Stimulated activated CD4-positive, alpha-beta T cell treated with anti-CD3 and anti-CD28 coated beads, TNF-alpha, amount 100 ng/mL, for 1 hour (primary cell): ENCODE measurements at places on chromosomes 4 and X.

GRCh38 chrX:107429090-107429489, 20.4 kb upstream of the FRMPD3 start:
- no peak for DNase-seq

GRCh38 chr4:162151850-162152249, 11.9 kb downstream of the FSTL5 start:
- no peak for DNase-seq

- DNase-seq, result no peak
Observed at GRCh38 chrX:108348525-108348924, 89.7 kb downstream of the COL4A6 start.

GRCh38 chrX:18676050-18676449, 4.1 kb upstream of the RS1 start:
- DNase-seq, result no peak

GRCh38 chr4:66829310-66829709, 716.0 kb downstream of the CENPC start:
- DNase-seq, result no peak

DNA sequence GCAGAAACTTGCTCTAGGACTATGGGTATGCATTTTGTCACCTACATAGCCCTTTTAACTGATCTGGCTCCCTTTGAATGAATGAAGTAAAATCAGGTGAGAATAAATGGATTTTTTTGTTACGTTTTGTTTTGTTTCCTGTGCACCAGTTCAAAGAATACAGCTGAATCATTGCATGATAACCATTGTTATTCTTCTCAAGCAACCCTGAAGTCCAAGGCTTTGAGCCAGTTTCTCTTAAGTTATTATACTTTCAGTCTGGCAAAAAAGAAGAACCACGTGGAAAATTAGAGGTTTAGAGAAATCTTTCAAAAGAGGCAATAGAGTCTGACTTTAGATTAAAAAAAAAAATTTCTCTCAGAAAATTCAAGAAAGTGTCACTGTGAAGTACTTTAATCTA, 398.6 kb upstream of the TECRL start:
- DNase-seq, result no peak

DNA sequence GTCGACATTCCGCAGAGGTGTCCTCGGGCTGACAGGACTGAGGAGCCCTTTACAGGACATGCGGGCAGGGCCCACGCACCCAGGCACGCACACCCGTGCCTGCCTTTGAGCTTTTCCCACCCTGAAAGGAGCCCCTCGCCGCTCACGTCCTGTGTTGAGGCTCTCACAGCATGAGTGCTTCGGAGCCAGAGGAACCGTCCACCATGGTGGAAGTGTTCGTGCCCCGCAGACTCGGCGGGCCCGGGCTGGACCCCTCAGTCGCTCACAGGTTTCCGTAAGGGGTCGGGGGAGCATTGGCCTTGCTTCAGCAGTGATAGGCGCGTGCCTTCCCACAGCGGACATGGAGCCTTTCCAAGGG, 36.9 kb downstream of the PIGG start:
- DNase-seq, result no peak

GRCh38 chr4:76376534-76376933, 44.4 kb downstream of the CCDC158 start:
- DNase-seq, result no peak

GRCh38 chr4:27819246-27819645, 958.6 kb downstream of the STIM2 start:
- DNase-seq, result no peak

GRCh38 chr4:110920990-110921389, 298.1 kb upstream of the PITX2 start:
- no peak for DNase-seq

DNA sequence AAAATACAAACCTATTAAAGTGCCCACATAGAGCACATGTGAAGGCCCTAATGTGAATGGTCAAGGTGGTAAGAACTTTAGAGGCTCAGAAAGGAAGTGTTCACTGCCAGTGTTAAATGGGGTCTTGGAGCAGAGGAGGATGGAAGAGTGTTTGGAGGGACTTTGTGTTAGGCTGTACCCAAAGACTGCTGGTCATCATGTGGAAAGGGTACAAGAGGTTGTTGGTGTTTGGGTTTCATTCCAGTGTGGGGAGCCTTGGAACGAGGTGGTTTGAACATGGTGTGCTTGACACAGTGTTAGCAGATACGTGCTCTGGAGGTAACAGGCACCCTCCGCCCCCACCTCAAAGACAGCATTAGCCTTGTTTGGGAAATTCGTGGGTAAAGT, 73.1 kb downstream of the RAPGEF2 start:
- no peak for DNase-seq

GRCh38 chr4:99052902-99053301, 35.7 kb downstream of the ADH5 start:
- DNase-seq, result no peak

GRCh38 chrX:102765217-102765616, 44.7 kb downstream of the GPRASP3 start:
- DNase-seq, result no peak

DNA sequence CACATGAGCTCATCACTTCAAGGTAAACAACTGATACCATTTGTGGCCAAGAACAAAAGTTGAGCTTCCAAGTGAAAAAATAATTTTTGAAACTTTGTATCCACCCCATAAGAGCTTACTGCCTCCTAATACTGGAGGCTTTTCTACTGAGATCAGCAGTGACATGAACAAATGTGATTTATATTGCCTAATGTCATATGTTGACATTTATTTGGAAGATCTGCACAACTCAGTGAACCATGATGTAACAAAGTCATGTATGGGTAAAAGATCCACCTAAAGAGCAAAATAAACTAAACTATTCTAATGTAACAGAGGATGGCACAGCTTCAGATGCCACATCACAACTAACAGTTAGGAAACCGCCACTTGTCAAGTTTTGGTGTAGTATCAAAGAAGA, 65.8 kb downstream of the AFAP1 start:
- DNase-seq, result no peak

DNA sequence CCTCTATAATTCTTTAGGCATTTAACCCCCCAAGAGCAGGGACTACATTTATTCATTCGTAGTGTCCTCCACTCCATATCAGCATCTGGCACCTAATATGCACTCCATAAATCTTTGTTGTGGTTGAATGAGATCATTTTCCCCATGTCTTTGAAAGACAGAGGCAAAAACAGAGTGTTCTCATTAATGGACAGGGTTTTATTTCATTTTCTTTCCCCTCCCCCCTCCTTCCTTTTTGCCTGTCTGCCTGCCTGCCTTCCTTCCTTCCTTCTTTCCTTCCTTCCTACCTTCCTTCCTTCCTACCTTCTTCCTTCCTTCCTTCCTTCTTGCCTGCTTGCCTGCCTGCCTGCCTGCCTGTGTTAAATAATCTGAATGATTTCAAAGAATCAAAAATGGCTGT, 83.2 kb downstream of the SHROOM3 start:
- DNase-seq, result no peak

GRCh38 chr4:105594099-105595010, 41.9 kb downstream of the ARHGEF38 start:
- DNase-seq, result no peak

DNA sequence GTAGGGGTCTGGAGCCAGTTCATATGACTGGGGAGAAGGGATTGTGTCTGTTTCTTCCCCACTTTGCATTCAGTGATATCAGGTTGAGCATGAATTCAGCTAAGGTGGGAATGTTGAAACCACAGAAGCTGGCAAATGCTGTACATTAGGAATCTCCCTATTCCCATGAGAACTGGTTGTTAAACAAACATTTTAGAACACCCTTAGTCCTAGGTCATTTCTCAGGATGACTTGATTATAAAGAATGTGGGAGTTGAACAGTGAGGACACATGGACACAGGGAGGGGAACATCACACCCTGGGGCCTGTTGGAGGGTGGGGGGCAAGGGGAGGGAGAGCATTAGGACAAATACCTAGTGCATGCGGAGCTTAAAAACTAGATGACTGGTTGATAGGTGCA, 62.6 kb upstream of the LIMCH1 start:
- no peak for DNase-seq

GRCh38 chrX:130109429-130110378, 593 bp downstream of the ELF4 start:
- DNase-seq, result no peak

DNA sequence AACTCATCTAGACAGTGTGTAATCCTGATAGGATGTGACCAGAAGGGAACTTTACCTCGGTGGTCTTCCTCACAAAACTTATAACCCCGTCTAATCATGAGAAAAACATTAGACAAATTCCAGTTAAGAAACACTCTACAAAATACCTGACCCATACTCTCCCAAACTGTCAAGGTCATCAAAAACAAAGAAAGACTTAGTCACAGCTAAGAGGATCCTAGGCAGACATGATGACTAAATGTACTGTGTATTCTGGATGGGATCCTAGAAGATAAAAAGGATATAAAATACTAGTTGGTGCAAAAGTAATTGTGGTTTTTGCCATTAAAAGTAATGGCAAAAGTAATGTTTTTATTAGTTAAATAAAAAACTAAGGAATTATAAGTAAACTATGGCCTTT, 81.6 kb downstream of the DTHD1 start:
- DNase-seq, result no peak

- no peak for DNase-seq
Observed at GRCh38 chr4:70788733-70789132, 51.0 kb downstream of the GRSF1 start.

DNA sequence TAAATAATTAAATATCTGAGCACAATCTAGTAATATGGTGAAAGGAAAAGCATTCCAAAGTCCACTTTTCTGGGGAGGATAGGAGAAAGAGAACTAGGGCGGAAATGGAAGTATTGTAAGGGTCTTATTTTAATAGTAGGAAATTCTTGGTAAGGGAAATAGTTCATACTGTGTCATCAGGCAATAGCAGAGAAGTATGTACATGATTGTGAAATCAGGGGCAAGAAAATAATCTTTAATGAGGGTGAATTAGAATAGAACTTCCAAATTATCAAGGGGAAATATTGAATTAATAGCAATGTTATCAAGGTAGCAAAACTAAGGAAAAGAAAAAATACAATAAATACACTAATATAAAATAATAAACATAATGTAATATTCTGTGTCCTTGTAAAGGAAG, 14.8 kb downstream of the GIMD1 start:
- DNase-seq, result no peak

DNA sequence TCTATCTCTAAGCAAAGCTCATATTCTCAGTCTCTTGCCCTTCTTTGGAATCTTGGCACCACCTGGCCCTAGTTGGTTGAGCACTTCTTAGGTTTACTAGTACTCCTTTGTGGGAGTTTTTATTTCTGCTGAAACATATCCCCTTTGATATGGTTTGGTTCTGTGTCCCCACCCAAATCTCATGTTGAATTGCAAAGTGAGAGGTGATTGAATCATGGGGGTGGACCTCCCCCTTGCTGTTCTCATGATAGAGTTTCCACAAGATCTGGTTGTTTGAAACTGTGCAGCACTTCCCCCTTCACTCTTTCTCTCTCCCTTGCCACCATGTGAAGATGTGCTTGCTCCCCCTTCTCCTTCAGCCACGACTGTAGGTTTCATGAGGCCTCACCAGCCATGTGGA, 22.2 kb upstream of the SYNPO2 start:
- no peak for DNase-seq

DNA sequence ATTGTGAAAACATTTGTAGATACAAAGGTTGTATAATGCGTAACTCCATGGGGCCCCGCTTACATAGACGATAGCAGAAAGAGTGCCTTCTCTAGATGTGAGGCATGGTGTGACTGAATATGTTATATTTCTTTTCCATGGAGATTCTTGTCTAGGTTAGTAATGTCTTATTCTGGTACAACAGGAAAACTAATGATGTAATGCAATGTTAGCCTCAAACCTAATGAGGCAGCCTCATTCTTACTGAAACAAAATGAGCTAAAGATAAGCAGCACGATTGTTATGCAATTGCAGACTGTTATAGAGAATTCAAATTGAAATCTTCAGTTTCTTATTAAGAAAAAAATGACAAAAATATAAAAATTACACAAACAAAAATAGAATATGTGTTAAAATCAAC, 171.1 kb upstream of the ANKRD50 start:
- no peak for DNase-seq

DNA sequence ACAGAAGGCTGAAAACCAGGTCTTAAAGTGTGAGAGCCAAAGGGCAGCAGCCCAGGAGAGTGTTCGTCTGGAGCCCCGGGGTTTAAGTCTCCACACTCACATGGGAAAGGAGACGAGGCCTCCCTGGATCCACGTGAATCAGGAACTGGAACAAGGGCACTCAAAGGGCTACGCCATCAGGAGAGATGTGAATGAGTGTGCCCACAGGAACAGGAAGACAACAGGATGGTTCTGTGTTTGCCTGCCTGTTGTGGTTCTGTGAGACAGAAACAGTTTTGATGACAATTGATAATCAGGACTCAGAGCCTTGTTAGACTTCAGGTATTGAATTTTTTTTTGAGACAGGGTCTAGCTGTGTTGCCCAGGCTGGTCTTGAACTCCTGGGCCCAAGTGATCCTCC, 4.9 kb upstream of the CTBP1 start:
- DNase-seq, result no peak

DNA sequence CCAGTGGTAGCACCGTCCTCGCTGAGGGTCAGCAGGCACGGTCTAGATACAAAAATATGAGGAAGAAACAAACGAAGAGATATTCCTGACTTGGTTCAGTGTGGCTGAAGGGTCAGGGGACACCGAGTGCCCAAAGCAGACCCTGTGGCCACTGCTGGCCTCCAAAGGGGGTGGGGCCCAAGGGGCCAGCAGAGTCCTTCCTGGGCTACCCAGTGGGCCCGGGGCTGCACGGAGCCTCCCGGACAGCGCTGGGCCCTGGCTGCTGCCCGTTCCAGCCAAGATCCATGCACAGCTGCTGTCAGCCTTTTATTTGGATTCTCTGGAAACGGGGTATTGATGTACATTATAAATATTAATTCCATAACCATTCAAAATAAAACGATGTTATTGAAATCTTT, 20.4 kb downstream of the NELFA start:
- no peak for DNase-seq

GRCh38 chr4:110058677-110059076, 139.7 kb downstream of the ELOVL6 start:
- DNase-seq, result no peak

- no peak for DNase-seq
Observed at GRCh38 chr4:74777531-74777930, 16.8 kb downstream of the BTC start.

- no peak for DNase-seq
Observed at GRCh38 chr4:48133669-48134068, 381 bp downstream of the TXK start.

- no peak for DNase-seq
Observed at GRCh38 chr4:101418055-101418454, 70.7 kb upstream of the PPP3CA start.

GRCh38 chrX:29728639-29729038, 486.7 kb upstream of the MAGEB2 start:
- DNase-seq, result no peak
